Esophagus squamous epithelium (tissue), 5 donors: ENCODE measurements at places on chromosomes 4 and X.

DNA sequence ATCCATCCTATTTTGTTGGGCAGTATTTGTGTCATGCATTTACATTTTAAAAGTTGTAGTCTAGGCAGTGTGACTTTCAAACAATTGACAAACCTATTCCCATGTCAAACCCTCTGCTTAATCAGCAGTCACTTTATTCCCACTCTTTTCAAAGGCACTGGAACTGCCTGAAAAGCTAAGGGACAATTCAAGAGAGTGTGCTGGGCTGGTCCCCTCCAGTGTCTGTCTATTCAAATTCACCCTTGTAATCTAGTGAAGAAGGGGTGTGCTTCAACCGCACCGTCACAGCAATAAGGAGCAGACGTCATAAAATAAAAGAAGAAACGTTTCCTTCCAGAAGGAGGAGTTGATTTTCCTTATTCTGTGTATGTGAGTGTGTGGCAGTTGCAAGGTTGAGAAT, 197.0 kb upstream of the MAD2L1 start:
- DNase-seq = no peak

GRCh38 chrX:9855561-9856283, 69.5 kb downstream of the SHROOM2 start:
- no peak for DNase-seq

GRCh38 chr4:146040623-146041022, 102.0 kb upstream of the ZNF827 start:
- no peak for DNase-seq

DNA sequence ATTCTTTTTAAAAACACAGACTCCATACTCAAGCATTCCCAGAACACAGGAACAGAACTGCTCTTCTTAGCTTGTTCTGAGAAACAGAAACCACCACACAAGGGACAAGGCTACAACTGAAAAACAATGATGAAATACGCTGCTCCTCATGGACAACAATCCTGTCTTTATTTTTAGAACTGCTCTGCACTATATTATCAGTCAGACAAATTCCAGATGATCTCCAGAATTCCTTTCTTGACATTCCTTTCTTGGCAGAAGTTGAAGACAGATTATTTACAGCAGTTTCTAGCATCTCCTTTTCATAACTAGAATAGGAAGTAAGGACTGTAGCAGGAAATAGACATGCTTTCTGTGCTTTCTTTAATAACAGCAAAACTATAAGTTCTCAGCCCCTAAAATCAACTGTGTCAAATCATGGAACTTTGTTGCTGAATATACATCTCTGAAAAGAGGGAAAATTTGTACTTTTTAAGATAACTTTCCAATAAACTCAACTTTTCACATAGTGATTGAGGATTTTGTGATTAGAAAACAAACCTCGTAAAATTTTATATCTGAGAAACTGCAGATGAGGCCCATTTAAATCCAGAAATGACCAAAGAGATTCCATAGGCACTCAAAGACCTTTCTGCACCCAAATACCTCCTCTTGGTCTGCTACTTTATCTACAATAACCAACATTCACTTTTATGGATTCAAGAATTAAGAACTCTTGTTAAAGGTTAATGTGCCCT, 35.9 kb downstream of the ANTXR2 start:
- DNase-seq = no peak

DNA sequence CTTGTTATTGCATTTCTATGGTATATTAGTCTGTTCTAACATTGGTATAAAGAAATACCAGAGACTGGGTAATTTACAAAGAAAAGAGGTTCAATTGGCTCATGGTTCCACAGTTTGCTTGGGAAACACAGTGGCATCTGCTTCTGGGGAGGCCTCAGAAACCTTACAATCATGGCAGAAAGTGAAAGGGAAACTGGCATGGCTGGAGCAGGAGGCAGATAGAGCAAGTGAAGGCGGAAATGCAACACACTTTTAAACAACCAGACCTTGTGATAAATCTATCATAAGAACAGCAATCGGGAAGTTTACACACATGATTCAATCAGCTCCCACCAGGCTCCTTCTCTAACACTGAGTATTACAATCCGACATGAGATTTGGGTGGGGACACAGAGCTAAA, 346.6 kb upstream of the GNPDA2 start:
- DNase-seq = no peak

DNA sequence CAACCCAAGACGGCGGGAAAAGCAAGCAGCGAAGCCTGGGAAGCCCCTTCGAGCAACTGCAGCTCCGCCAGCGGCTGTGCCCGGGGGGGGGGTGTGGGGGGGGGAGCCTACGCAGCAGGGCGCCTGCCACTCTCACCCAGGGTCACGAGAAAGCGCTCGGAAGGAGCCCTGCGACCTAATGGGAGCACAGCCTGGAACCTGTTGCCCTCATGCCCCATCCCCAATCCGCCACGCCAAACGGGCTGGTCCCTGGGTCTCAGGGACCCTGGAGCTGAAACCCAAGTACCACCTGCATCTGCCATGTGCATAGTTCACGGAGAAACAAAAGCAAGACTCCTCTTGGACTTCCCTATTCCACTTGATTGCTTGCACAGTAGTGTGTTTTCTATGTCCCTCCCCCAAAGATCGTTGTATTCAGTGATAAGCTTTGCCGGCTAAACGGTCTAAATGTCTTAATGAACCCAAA, 359 bp upstream of the GAB3 start:
- DNase-seq = no peak

DNA sequence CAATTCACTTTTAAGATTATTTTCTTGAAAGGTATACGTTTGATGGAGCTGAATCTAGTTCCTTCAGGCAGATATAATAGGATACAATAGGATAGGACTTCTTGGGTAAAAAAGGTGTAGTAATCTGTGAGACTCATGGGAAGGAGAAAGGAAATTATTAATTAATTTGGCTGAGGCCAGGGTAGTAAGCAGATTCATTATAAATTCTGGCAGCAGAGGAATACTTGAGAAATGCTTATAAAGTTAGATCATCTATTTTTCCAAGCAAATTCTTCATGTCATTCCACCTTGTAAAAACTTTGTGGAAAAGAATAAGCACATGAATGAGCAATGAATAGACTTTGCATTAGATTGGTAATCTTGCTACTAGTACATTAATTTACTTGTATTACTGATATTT, 46.9 kb downstream of the GYPE start:
- no peak for DNase-seq

DNA sequence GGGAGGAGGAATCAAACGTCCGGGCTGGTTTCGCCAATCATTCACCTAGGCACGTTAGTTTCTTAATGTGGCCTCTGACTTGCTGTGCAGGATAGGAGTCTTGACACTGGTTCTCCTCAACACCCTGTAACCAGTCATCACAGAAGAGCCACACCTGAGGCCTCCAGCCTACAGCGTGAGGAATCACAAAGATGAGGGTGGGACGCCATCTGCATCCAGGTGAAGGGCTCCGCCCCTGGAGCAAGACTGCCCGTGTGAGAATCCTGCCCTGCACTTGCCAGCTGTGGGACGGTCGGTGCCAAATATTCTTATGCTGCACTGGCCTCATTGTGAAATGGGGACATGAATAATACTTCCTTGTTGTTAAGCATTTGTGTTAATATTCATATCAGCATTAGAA, 35.7 kb upstream of the TSPAN5 start:
- no peak for DNase-seq
